Non-pigmented ciliary epithelial cell (primary cell): ENCODE measurements at places on chromosomes 3 and 15.

- no peak for DNase-seq
Observed at GRCh38 chr3:157327018-157327417, 109.6 kb upstream of the PTX3 start.

DNA sequence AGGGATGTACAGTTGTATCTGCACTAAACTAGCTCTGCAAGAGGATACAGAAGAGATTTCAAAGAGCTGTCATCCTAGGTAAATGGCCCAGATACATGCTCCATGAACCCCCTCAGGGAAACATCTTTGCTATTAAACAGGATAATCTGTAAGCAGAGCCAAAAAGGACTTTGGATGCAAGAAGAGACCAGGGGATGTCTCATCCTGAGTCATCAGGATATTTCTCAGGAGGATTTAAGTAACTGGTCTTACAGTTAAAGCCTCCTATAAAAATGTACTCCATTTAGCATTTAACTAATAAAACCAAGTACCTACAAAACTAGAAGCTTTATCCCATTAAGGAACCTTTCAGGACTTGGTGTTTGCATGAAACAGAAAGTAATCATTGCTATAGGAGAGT, 48.2 kb upstream of the PHLDB2 start:
- DNase-seq: peak; percentile 61

- DNase-seq: no peak
Observed at GRCh38 chr3:50157827-50158529, 2.9 kb downstream of the SEMA3F start.

- DNase-seq: no peak
Observed at GRCh38 chr3:144569651-144570050, 598.0 kb downstream of the DIPK2A start.

DNA sequence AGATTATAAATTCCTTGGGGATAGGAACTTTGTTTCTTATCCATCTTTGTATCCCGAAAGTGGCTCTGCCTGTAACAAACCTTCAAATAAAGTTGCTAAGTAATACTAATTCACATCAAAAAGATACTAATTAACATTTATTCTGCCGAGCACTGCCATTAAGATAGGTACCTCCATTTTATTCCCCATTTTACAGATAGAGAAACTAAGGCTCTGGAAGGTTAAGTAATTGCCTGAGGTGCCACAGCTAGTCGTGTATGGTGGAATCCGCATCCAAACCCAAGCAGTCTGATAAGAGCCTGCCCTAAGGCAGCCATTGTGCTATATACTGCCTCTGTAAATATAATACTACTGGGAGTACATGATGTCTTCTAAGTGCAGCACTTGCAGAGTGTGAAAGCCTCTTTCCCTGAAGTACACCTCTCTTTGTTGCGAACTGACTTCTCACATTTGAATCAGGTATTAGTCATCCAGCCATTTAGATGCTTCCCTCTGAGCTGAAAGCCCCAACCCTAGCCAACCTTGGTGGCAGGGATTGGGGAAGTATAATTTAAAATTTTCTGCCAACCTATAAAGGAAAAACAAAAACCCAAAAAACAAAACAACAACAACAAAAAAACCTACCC, 78.5 kb upstream of the CHD2 start:
- no peak for DNase-seq

DNA sequence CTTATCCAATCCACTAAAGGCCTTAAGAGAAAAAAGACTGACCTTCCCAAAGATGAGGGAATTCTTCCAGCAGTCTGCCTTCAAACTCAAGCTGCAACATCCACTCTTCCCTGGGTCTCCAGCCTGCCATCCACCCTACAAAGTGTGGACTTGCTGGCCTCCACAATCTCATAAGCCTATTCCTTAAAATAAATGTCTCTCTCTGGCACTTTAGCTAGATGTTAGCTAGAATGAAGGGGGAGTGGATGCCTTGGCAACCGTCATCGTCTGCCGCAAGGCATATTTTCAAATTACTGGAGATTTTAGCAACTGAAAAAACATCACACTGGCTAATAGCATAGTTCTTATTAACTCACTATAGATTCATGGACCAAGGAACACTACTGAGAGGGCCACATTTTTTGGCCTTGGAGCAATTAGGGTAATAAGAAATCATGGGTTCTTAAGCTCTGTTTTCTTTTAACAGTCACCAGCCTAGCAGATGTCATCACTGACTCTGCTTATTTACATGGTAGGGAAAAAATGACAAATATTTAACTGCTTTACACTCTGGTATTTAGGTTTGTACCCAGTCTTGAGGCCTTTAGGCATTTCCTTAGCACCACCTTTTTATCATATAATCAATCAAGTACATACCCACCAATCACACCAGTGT, 245.3 kb downstream of the MYRIP start:
- DNase-seq: peak; percentile 5

DNA sequence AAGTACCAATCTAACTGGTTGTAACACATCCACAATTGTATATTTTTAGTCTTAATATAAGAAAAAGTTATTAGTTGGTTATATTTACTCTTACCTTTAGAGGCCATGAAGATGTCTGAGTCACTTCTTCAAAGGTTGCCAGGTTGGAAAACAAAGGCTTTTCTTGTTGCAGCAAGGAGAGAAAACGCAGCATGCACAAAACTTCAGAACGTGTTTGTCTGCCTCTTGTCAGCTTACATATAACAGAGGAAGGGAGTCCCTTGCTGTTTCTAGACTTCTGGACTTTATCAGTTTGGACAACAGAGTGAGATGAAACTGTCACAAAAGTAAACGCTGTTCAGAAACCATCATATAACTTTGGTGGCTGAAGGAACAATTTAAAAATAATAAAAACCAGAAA, at the start of gene PLSCR5:
PLSCR5 (minus strand) TSS at position 241 of the 400 bp plus-strand sequence; CDS start at position 107, 134 bp downstream.
- no peak for DNase-seq
